ENCODE measurements at places on chromosomes 6 and 20. TPM values are rescaled to one million over a fixed set of nuclear protein-coding genes. Genes with fewer than 3 reads are reported as not detected.

GRCh38 chr6:80330961-80331360, 224.5 kb downstream of the BCKDHB start:
- H3K36me3 ChIP-seq: no peaks in the 10 kb centered on the region
- no peak overlapping the region for H3K27ac ChIP-seq
- no peak overlapping the region for H3K4me3 ChIP-seq
- peaks cover 5% of the 10 kb centered on the region for H3K4me1 ChIP-seq
- DNase-seq: no peak

DNA sequence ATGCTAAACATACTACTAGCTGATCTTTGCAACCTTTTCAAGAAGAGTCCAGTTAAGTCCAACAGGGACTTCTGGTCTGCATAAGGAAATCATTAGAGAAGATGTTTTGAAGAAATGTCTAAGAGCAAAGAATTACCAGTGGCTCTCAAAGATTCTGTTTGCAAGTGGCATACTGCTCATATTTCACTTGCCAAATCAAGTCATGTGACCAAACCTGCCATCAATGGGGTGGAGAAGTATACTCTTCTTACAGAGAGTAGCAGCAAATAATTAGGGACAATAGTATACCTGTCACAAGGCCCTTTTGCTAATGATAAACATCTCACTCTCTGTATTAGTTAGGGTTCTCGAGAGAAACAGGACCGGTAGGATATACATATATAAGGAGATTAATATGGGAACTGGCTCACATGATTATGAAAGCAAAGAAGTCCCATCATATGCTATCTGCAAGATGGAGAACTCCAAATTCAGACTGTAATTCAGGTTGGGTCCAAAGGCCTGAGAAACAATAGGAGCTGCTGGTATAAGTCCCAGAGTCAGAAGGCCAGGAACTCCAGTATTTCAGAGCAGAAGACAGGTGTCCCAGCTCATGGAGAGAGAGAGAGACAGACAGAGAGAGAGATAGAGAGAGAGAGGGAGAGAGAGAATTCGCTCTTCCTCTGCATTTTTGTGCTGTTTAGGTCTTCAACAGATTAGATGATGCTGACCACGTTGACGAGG, 111.5 kb downstream of the LCA5 start:
- H3K4me1 ChIP-seq: peaks cover 3% of the 10 kb centered on the region
- H3K27me3 ChIP-seq: no peaks in the 10 kb centered on the region
- H3K4me3 ChIP-seq: no peak overlapping the region
- DNase-seq: no peak
- no peak overlapping the region for H3K27ac ChIP-seq

DNA sequence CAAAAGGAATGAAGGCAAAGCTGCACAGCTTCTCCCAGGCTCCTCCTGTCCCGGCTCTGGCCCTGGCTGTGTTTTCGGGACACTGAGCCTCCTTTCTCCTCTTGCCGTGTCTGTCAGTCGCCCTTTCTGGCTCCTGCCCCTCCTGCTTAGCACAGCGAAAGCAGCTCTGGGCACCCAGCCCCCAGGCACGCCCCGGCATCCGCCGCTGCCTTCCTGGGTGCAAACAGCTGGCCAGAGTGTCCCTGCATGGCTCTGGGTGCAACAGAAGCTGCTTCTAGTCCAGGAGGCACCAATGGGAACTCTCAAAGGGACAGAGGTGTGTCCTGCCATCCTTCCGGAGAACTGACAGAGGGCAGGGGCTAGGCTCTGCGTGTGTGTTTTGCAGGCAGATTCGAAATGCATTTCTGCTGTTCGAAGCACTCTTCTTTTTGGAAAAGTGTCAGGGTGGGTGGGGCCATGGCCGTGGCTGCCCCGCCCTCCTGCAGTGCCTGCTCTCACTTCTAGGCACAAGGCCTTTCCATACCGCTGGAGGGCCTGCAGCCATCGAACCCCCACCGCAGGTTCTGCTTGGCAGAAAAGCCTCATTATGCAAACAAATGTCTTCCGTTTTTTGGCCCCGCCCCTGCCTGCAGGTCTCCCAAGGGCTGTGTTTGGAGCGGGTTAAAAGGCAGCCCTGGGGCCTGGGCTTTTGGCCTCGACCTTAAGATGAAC, 15.5 kb downstream of the COL9A3 start:
- no peaks in the 10 kb centered on the region for H3K4me1 ChIP-seq
- no peak for DNase-seq
- no peak overlapping the region for H3K4me3 ChIP-seq
- H3K36me3 ChIP-seq: no peaks in the 10 kb centered on the region
- no peak overlapping the region for H3K27ac ChIP-seq

DNA sequence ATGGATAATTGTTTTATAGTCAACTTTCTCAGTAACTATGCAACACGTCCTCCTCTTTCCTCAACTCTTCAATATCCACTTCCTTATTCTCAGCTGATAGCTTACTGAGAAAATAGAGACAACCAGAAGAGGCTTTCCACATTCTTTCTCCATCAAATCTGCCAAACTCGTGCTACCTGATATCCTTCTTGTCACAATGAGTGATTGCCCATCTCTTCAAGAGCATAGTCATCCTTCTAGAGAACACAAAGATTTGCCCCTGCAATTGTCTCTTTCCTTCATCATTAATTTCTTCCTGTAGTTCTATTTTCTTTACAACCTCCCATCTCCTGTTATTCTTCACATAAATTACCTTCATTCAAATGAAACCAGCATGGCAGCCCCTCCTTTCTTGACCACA, 75.9 kb upstream of the RGS17 start:
- no peaks in the 10 kb centered on the region for H3K36me3 ChIP-seq
- H3K4me3 ChIP-seq: no peak overlapping the region
- no peaks in the 10 kb centered on the region for H3K4me1 ChIP-seq
- no peaks in the 10 kb centered on the region for H3K27me3 ChIP-seq

The AK9 gene
- total RNA-seq: 12.8 TPM

The ZBTB46 gene
- 9.9 TPM for total RNA-seq

GRCh38 chr6:96450082-96450769, 71.4 kb upstream of the UFL1 start:
- no peak for DNase-seq
- H3K27ac ChIP-seq: no peak overlapping the region
- H3K4me1 ChIP-seq: peaks cover 9% of the 10 kb centered on the region
- no peaks in the 10 kb centered on the region for H3K36me3 ChIP-seq
- no peak overlapping the region for H3K4me3 ChIP-seq

DNA sequence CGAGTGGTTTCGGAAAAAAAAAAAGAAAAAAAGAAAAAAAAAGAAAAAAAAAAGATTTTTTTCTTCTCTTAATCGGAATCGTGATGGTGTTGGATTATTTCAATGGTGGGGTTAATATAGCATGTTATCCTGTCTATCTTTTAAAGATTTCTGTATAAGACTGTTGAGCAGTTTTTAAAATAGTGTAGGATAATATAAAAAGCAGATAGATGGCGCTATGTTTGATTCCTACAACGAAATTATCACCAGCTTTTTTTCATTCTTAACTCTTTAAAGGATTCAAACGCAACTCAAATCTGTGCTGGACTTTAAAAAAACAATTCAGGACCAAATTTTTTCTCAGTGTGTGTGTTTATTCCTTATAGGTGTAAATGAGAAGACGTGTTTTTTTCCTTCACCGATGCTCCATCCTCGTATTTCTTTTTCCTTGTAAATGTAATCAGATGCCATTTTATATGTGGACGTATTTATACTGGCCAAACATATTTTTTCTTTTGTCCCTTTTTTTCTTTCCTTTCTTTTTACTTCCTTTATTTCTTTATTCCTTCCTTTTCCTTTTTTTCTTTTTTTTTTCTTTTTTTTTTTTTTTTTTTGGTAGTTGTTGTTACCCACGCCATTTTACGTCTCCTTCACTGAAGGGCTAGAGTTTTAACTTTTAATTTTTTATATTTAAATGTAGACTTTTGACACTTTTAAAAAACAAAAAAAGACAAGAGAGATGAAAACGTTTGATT, 3.6 kb downstream of the SOX4 start:
- peak overlapping the region; percentile 95 for H3K4me3 ChIP-seq
- H3K4me1 ChIP-seq: peaks cover 24% of the 10 kb centered on the region
- H3K27ac ChIP-seq: peak overlapping the region; percentile 92
- H3K27me3 ChIP-seq: no peaks in the 10 kb centered on the region
- DNase-seq: no peak
- H3K36me3 ChIP-seq: no peaks in the 10 kb centered on the region

DNA sequence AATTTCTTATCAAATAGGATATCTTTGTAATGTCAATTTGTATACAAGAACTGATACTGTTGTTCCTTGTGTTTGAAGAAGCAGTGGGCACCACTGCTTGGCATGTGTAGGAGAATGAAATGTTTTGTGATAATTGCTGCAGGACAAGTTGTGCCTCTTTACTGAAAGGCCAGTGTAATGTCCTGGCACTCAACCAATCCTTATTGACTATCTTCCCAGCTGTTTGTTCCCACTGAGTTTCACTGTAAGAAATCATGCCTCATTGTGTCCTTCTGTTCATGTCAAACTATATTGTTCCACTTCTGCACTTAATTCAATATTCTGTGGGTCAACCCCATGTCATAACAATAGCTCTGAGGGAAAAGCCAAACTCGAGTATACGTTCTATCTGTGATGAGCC, 136.1 kb upstream of the FAM83B start:
- H3K4me3 ChIP-seq: no peak overlapping the region
- no peaks in the 10 kb centered on the region for H3K27me3 ChIP-seq
- peaks cover 7% of the 10 kb centered on the region for H3K4me1 ChIP-seq
- H3K27ac ChIP-seq: no peak overlapping the region
- H3K36me3 ChIP-seq: no peaks in the 10 kb centered on the region

The GFRAL gene
- not detected for total RNA-seq

DNA sequence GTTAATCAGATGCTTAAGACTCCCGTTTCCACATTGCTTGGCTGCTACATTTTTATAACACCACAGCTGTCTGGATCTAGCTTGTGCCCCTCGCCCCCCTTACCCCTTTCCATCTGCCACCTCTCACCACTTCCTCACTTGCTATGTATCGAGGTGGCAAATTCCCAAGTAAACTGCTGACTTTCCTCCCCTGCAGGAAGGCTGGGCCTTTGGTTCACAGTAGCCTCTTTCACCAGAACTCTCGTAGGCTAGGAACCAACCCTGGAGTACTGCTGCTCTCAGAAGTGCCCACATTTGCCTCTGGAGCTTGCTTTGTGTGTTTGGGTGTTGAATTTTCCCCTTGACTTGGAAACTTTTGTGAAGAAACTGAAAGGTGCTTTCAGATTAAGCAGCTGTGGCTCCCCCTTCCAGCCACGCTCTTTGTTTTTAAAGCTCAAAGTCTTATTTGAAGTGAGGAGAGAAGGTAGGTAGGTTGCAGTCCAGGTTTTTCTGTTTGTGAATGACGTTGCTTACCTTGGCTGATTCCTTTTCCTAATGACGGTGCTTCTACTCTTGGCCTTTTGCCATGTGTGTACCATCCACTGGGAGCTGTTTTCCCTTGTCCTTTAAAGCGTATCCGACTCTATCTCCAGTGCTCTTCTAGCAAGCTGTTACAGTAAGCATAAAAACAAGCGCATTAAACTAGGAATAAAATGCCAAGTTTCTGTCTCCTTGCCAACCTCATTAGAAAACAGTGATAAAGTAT, 90.4 kb downstream of the CARMIL1 start:
- H3K27me3 ChIP-seq: no peaks in the 10 kb centered on the region
- H3K27ac ChIP-seq: peak overlapping the region; percentile 52
- peak overlapping the region; percentile 33 for H3K4me3 ChIP-seq
- H3K36me3 ChIP-seq: no peaks in the 10 kb centered on the region
- H3K4me1 ChIP-seq: peaks cover 52% of the 10 kb centered on the region
- no peak for DNase-seq

The TRIM40 gene
- total RNA-seq: not detected

The CYB5R4 gene
- 16.2 TPM for total RNA-seq

GRCh38 chr20:51208162-51208561, 185.3 kb upstream of the KCNG1 start:
- no peak overlapping the region for H3K4me3 ChIP-seq
- no peak for DNase-seq
- no peaks in the 10 kb centered on the region for H3K27me3 ChIP-seq
- no peaks in the 10 kb centered on the region for H3K4me1 ChIP-seq
- H3K36me3 ChIP-seq: no peaks in the 10 kb centered on the region

DNA sequence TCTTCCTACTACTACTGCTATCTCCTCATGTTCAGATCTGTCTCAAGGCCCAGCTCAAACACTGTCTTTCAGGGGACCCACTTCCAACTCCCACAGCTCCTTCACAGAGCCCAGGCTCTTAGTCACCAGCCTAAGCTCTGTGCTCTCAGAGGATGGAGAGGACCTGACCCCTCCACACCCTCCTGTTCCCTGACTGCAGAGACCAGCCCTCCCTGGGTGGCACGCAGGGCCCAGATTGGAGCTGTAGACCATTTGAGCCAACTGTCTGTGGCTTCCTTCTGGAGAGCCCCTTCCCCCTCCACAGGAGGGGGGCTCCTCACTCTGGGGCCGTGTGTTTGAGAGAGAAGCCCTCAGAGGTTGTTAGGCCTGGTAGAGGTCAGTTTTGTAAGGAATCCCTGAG, 9.8 kb downstream of the SNPH start:
- DNase-seq: no peak
- H3K27ac ChIP-seq: no peak overlapping the region
- H3K4me3 ChIP-seq: no peak overlapping the region
- no peaks in the 10 kb centered on the region for H3K36me3 ChIP-seq
- H3K27me3 ChIP-seq: no peaks in the 10 kb centered on the region

The CYP39A1 gene
- total RNA-seq: 1.1 TPM

- no peak for DNase-seq
- H3K27me3 ChIP-seq: no peaks in the 10 kb centered on the region
- H3K36me3 ChIP-seq: no peaks in the 10 kb centered on the region
- H3K27ac ChIP-seq: peak overlapping the region; percentile 64
These were observed 7.1 kb downstream of the L3MBTL1 start for GRCh38 chr20:43514648-43514999.

DNA sequence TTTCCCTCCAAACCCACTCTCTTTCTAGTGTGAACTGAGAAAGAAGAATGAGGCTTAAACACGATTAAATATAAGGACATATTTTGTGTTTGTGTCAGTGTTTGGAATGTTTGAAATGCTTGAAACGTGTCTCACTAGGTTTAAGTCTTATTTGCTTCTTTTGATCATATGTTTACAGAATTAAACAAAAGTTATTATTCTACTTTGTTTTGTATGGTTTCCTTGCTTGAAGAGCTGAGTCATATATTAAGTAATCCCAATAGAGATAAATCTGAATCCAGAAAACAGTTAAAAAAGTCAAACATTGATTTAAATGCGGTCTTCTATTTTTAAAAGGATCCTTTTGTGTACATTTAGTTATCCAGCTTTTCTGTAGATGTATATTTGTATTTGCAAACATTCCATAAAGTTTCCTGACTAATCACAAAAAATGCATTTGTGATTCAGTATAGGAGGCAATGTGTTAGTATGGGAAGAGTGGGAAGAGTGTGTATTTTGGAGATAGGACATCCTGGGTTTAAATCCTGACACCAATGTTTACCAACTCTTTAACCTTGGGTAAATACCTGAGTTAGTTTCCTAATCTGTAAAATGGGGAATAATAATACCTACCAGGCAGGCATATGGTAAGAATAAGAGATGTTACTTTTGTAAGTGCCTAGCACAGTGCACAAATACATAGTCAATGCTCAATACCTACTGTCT, 72.9 kb downstream of the TSBP1 start:
- no peak for DNase-seq
- no peak overlapping the region for H3K27ac ChIP-seq

DNA sequence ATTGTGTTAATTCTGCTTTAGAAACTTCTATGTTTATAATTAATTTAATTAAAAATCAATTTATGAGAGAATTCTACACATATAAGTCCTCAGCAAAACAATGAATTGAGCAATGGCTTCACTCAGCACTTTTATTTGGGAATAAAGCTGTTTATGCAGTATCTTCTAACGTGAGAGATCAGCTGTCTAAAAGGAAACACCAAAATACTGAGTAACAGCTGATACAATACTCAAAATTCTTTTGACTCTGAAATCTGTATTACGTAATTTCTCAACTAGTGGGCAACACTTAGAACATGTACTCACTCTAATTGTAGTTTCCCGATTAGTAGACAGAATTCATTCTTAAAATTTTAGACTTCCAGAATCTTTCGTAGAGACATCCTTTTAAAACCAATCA, 49.8 kb downstream of the MAP3K7 start:
- H3K4me1 ChIP-seq: peaks cover 2% of the 10 kb centered on the region
- no peak for DNase-seq
- H3K27ac ChIP-seq: no peak overlapping the region

Measured in thoracic aorta (tissue), 2 donors.